ENCODE measurements at places on chromosomes 5 and 9.

- DNase-seq: no peak
These were observed 35.9 kb downstream of the ASS1 start for GRCh38 chr9:130480673-130481072.

- no peak for DNase-seq
These were observed 13.9 kb downstream of the SLC36A1 start for GRCh38 chr5:151461312-151461711.

DNA sequence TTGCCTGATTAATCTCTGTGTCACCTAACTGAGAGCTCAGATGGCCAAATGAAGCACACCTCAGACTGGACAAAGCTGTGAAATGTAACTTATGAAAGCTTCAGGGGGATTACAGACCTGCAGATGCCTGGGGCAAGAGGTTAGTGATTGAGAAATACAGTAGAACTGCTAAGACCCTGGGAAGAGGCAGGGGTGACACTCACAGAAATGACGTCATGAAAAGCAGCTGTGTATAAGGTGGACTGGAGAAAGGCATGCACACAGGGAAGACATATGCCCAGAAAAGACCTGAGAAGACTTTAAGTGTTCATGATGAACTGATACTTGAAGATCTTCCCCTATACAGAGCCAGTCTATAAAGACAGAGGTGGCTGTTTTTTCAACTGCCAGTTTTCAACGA is 49.3 kb upstream of the SPTLC1 start:
- no peak for DNase-seq

GRCh38 chr9:1920386-1920785 is 94.8 kb upstream of the SMARCA2 start:
- no peak for DNase-seq

DNA sequence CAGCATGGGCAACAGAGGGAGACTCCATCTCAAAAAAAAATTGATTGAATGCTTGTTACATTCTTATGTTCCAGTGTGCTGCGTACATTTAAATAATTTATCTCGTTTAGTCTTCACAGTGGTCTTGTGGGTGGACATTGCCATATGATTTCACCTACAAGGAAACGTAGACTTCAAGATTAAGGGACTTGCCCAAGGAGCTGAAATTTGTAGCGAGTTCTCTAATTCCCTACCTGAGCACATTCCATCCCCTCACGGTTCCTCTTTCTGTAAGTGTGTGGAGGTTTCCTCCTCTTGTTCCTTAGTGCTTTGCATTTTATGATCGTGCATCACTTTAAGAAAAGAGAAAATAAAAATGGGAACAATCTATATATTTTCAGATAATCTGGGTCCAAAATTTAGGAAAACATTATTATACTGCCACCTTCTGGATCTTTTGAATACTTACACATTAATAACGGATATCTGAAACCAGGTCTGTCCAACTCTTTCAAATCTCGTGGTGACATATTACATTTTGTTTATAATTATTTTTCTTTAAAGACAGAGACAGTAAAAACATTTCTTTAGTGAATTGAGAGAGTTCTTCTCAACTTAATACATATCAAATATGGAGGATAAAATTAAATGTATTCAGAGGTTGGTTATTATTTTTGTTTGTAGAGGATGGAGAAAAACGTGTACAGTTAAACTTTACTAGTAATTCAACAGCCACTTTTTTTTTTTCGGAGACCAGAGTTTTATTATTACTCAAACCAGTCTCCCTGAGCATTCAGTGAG is 29.9 kb upstream of the C7 start:
- no peak for DNase-seq

GRCh38 chr5:122701640-122702523 is 73.0 kb upstream of the SNX2 start:
- DNase-seq: no peak

DNA sequence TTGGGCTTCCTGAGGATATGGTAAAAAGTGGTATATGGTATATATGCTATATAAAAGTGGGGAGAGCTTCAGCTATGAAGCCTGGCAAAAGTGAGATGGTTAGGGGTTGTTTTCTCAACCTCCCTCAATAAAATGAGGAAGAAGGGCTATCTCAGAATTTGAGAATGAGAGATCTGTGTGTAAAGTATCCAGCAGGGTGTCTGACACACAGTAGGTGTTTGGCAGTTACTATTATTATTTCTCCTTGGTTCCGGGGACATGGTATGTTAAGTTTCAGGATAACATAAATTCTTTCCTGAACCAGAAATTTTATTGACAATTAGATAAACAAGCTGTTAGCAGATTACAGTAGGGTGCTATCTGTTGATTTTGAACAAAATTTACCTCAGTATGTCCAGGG is 94.1 kb downstream of the DENND1A start:
- no peak for DNase-seq

DNA sequence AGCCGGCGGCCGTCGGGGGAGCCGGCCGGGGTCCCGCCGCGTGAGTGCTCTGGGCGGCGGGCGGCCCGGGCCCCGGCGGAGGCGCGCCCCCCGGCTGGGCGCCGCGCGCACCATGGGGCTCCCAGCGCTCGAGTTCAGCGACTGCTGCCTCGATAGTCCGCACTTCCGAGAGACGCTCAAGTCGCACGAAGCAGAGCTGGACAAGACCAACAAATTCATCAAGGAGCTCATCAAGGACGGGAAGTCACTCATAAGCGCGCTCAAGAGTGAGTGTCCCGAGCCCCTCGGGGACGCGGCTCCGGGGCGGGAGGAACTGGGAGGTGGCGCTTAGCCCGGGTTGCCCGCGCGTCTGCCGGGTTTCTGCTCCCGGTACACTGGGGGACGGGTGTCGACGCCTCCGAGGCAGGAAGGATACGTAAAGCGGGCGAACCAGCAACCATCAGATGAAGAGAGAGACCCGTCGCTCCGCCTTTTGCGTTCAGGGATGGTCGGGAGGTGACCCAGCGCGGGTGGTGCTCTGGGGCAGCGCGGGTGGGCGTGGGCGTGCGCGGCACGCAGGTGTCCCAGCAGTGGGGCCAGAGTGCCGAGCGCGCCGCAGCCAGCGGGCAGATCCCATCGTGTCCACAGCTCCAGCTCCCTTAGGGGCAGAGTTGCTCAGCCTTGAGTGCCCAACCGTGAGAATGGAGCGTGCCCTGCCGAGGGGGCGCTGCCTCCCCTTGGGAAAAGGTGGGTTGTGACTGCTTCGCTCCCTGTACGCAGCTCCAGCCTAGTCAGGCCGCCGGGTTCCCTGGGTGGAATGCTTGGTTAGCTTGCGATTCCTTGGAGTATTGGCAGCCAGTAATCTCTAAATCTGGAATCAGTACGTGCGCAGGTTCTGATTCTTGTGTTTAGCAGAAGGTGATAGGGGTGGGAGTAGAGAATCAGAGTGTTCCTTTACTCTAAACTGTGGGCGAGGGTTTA is 753 bp downstream of the ARHGAP26 start:
- DNase-seq: peak; percentile 88

- DNase-seq: no peak
These were observed 2332.8 kb upstream of the C9orf72 start for GRCh38 chr9:29906065-29906464.

GRCh38 chr5:159878988-159879471 is 37.3 kb upstream of the ADRA1B start:
- no peak for DNase-seq

GRCh38 chr9:33029231-33029786 is 4.2 kb downstream of the DNAJA1 start:
- no peak for DNase-seq

DNA sequence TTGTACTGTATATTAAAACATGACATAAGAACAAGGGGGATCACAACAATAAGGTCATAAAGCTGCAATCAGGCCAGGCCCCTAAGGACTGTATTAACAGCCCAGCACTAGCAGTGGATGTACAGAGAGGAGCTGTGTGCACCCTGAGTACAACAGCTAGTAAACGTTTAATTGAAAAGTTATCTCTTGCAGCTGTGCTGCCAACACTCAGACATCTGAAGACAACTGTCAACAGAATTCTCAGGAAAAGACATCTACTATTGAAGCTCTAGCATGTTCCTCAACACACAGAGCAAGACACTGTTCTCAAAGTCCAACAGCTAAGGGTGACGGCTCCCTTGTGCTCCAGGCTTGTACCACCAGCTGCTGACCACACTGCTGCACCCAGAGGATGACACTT is 199.6 kb downstream of the DCP2 start:
- no peak for DNase-seq

GRCh38 chr9:131950487-131950886 is 129.2 kb downstream of the MED27 start:
- DNase-seq: no peak

GRCh38 chr9:121075251-121076036 is 689 bp downstream of the CNTRL start:
- no peak for DNase-seq

GRCh38 chr5:38284384-38284783 is 26.0 kb downstream of the EGFLAM start:
- no peak for DNase-seq

DNA sequence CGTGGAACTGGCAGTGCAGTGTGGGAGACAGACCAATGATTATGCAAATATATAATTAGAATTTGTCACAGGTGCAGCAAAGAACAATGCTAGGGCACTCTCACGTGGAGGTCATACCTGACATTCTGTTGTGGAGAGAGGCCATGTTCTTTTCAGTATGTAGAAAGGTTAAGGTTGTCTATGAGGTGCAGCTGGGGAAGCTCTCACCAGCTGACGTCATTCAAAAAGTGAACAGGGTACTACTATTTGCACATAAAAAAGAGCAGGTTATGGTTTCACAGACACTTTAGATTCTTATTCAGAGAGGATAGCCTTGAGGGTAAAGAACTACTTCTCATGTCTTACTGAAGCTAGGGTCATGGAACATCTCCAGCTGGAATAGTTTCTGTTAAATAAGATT is 19.1 kb downstream of the SH3GL2 start:
- no peak for DNase-seq

DNA sequence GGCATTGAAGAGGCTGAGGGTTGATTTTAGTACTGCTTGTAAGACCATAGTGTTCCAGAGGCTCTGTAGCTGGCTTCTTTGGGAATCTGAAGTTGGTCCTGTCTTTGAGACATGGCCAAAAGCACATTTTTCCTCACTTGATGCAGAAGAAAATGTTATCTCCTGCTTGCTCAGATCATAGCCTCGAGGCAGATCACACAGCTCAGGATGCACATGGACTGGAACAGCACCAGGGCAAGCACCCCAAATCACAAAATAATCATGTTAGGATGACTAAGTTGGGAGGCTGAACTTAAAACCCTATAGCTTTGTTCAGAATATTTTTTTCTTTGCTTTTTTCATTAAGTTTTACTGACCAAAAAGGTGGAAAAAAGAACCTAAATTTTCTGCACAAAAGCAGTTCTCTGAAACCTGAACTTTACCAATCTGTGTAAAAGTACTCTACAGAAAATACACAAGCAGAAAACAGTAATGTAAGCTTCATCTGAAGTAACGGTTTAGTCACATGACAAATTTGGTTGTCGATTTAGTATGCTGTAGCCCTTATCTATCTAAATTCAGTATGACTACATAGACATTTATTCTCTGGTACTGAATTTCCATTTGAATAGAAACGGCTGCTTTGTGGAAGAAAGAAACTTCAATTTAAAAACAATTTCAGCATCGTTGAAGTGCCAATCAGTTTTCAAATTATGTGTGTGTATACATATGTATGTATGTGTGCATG is 3.4 kb downstream of the KLHL9 start:
- DNase-seq: no peak

- no peak for DNase-seq
These were observed 198.8 kb downstream of the NR3C1 start for GRCh38 chr5:143204474-143205246.

GRCh38 chr9:127058645-127059021 is 63.8 kb downstream of the ANGPTL2 start:
- DNase-seq: no peak

DNA sequence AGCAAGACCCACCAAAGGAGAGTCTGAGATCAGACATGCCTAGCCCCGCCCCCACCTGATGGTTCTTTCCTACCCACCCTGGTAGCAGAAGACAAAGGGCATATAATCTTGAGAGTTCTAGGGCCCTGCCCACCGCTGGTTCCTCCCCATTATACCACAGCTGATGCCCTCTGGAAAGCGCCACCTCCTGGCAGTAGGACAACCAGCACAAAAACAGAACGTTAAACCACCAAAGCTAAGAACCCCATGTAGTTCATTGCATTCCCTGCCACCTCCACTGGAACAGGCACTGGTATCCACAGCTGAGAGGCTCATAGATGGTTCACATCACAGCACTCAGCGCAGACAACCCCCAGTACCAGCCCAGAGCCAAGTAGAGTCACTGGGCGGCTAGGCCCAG is 81.2 kb upstream of the TRPC7 start:
- DNase-seq: no peak

DNA sequence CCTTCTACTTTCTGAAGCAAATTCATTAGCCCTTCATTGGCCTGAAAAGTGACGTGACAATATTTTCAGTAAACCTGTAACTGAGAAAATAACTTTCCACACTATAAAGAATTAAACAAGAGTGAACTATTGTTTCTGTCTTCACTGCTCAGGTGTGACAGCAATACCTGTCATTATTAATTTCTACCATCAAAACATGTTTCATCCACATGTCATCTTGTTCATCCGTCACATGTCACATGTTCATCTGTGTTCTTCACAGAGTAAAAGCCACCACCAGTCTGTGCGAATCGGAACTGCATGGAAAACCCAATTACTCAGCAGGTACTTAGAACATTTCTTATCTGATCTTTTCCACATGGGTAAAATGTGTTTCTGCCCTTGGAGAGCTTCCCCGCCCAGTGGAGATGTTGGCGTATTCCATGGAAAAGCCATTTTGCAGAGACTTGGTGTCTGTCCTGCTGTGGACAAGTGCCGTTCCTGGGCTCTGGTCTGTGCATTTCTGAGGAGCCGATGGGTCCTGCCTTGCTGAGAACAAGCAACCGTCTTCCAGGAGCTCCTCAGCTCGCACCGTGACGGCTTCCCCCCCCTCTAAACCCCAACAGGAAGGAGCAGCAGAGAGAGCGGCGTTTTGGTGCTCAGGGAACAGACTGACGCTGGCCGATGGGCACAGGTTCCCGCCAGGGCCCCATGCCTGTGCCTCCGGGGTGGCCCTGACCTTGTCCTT is 10.6 kb upstream of the EXOC3 start:
- no peak for DNase-seq

- DNase-seq: no peak
These were observed 636 bp upstream of the PWWP2A start for GRCh38 chr5:160119905-160120266.

DNA sequence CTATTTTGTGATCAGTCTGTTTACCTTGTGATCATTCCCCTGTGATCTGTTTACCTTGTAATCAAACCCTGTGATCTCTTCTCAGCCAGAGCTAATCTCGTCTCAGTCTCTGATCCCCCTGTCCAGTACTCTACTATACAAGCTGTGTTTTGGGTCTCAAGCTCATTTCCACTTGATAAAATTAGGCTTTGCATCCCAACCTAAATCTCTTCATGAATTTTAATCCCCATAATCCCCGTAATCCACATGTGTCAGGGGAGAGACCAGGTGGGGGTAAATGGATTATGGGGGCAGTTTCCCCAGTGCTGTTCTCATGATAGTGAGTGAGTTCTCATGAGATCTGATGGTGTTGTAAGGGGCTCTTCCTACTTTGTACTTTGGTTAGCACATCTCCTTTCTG is 157.2 kb downstream of the PRR16 start:
- no peak for DNase-seq

- no peak for DNase-seq
These were observed 78.7 kb upstream of the TYRP1 start for GRCh38 chr9:12614488-12614887.

- no peak for DNase-seq
These were observed 335.3 kb upstream of the ADAMTSL1 start for GRCh38 chr9:18138656-18139055.

GRCh38 chr9:92534674-92535073 is 1.1 kb downstream of the ECM2 start:
- DNase-seq: no peak
